Mesothelial cell of epicardium (in vitro differentiated cells): ENCODE measurements at places on chromosomes 3 and 15. TPM values are rescaled to one million over a fixed set of nuclear protein-coding genes. Genes with fewer than 3 reads are reported as not detected.

PCLAF gene
- total RNA-seq: 13.8 to 16.6 TPM (median 14.2 TPM) in 3 replicates

CIDEC gene
- not detected in 3 replicates for total RNA-seq

ICE2 gene
- 67.2 to 72.4 TPM (median 67.2 TPM) in 3 replicates for total RNA-seq

GPR62 gene
- total RNA-seq: 0.22 to 0.36 TPM (median 0.33 TPM) in 3 replicates

LEO1 gene
- total RNA-seq: 20.2 to 22.4 TPM (median 20.4 TPM) in 3 replicates

ZNF609 gene
- total RNA-seq: 75.4 to 77.1 TPM (median 76.0 TPM) in 3 replicates

BSN gene
- total RNA-seq: 0.67 to 0.75 TPM (median 0.69 TPM) in 3 replicates

GRCh38 chr3:47527952-47528725 is 14.6 kb upstream of the ELP6 start:
- H3K36me3 ChIP-seq: no peaks in the 10 kb centered on the region
- H3K4me1 ChIP-seq: no peaks in the 10 kb centered on the region
- H3K27ac ChIP-seq: no peak overlapping the region
- no peak overlapping the region for H3K4me3 ChIP-seq
- no peaks in the 10 kb centered on the region for H3K27me3 ChIP-seq

GRCh38 chr3:113802795-113803455 is 35.7 kb upstream of the GRAMD1C start:
- H3K4me1 ChIP-seq: no peaks in the 10 kb centered on the region
- H3K4me3 ChIP-seq: no peak overlapping the region
- H3K27ac ChIP-seq: no peak overlapping the region
- H3K27me3 ChIP-seq: no peaks in the 10 kb centered on the region
- H3K36me3 ChIP-seq: peaks cover 33% of the 10 kb centered on the region

GRCh38 chr3:187139126-187139894 is at the start of gene RPL39L:
Gene RPL39L, minus strand, starts transcription at chr3:187139496. Its CDS starts 18,196 bp downstream, at chr3:187121300.
- H3K4me1 ChIP-seq: peaks cover 13% of the 10 kb centered on the region
- peak within 1 kb of the TSS; percentile 91 for H3K27ac ChIP-seq
- peak; percentile 69 for DNase-seq
- peak within 1 kb of the TSS; percentile 79 for H3K4me3 ChIP-seq
- peaks cover 17% of the 10 kb centered on the region for H3K36me3 ChIP-seq

- H3K27ac ChIP-seq: no peak overlapping the region
- peaks cover 77% of the 10 kb centered on the region for H3K27me3 ChIP-seq
- H3K4me3 ChIP-seq: no peak overlapping the region
- no peak for DNase-seq
- H3K4me1 ChIP-seq: no peaks in the 10 kb centered on the region
- H3K36me3 ChIP-seq: no peaks in the 10 kb centered on the region
Observed at GRCh38 chr3:10973046-10973595, 19.4 kb upstream of the SLC6A1 start.

DNA sequence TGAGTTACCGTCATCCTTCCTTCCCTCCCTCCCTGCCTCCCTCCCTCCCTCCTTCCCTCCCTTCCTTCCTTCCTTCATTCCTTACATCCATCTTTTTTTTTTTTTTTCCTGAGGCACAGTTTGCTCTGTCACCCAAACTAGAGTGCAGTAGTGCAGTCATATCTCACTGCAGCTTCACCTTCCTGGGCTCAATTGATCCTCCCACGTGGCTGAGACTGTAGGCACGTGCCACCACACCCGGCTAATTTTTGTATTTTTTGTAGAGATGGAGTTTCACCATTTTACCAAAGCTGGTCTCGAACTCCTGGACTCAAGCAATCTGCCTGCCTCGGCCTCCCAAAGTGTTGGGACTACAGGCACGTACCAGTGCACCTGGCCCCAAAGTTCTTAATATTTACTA is 25.8 kb downstream of the USP3 start:
- H3K4me3 ChIP-seq: no peak overlapping the region
- H3K27me3 ChIP-seq: no peaks in the 10 kb centered on the region
- no peaks in the 10 kb centered on the region for H3K36me3 ChIP-seq

- no peak overlapping the region for H3K27ac ChIP-seq
- DNase-seq: no peak
- peaks cover 4% of the 10 kb centered on the region for H3K27me3 ChIP-seq
- H3K4me1 ChIP-seq: peaks cover 11% of the 10 kb centered on the region
- H3K36me3 ChIP-seq: no peaks in the 10 kb centered on the region
Observed at GRCh38 chr3:172846103-172846561, 95.6 kb downstream of the ECT2 start.

DNA sequence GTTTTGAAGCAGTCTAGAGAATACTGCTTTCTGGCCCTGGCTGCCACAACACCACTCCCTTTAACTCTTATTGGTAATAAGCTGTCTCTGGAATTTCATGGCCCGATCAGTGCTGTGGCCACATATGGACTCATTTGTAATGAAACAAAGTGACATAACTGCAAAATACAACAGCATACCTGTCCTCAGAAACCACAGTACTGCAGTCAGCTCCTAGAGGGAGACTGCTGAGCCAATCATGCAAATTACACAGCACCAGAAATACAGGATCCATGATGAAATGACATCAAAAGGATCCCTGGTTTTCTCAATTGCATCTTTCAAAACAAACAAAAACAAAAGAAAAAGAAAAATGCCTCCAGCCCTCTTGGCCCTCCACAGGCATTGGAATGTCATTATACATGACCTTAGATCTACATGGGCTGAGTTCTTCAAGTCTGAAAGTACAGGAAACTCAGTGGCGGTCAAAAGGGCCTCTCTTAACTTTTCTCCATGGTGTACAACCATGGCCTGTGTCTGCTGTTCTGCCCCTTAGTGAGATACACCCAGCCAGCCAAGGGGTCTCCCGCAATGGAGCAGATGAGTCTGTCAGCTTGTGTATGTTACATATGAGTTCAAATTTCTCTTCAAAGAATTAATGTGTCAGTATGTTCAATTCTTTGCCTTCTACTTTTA is 24.9 kb upstream of the KBTBD12 start:
- H3K27ac ChIP-seq: no peak overlapping the region
- peaks cover 3% of the 10 kb centered on the region for H3K27me3 ChIP-seq
- H3K36me3 ChIP-seq: peaks cover 3% of the 10 kb centered on the region
- DNase-seq: no peak
- H3K4me1 ChIP-seq: peaks cover 13% of the 10 kb centered on the region

GRCh38 chr3:13057282-13058040 is 15.8 kb downstream of the IQSEC1 start:
- H3K27ac ChIP-seq: no peak overlapping the region
- peaks cover 4% of the 10 kb centered on the region for H3K4me1 ChIP-seq
- H3K36me3 ChIP-seq: no peaks in the 10 kb centered on the region

DNA sequence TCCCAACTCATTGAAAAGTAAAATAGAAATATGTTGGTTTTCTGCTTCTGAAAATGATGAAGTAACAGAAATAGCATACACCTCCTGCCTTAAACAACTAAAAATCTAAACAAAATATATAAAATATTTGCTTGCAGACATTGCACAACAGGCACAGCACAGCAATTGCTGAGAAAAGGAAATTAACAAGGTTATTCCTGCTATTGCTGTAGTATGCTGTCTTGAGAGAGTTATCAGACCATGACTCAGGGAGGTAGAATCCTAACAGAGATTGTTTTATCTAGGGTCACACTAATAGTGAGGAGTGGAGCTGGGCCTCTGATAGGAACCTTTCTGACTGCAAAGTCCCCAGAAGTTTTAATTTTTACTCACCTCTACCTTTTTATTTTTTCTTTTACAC is 72.6 kb downstream of the ZBTB20 start:
- no peak for DNase-seq
- H3K36me3 ChIP-seq: peaks cover 16% of the 10 kb centered on the region
- no peaks in the 10 kb centered on the region for H3K27me3 ChIP-seq
- H3K4me1 ChIP-seq: peaks cover 5% of the 10 kb centered on the region
- no peak overlapping the region for H3K4me3 ChIP-seq

DNA sequence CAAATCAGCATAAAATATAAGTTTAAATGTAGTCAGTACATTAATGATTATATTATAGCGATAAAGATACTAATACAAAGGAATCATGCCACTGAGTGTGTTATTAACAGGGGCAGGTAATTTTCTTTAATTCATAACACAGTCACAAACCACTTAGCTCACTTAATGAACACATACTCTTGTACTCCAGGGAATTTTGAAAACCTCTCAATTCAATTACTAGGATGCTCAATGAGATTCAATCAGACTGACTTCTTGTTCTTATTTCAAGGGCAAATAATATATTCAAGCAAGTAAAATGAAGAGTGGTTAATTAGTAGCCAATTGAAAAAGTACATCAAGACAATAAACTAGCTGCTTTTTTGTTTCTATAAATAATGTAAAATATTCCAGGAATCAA is 5.8 kb upstream of the SUCNR1 start:
- H3K4me3 ChIP-seq: no peak overlapping the region
- peak overlapping the region; percentile 50 for H3K27ac ChIP-seq
- H3K27me3 ChIP-seq: no peaks in the 10 kb centered on the region
- no peak for DNase-seq
- no peaks in the 10 kb centered on the region for H3K36me3 ChIP-seq

- H3K27ac ChIP-seq: no peak overlapping the region
- no peak overlapping the region for H3K4me3 ChIP-seq
- no peaks in the 10 kb centered on the region for H3K4me1 ChIP-seq
- H3K36me3 ChIP-seq: peaks cover 33% of the 10 kb centered on the region
- DNase-seq: no peak
- no peaks in the 10 kb centered on the region for H3K27me3 ChIP-seq
Observed at GRCh38 chr15:85658816-85659215, 135.9 kb downstream of the KLHL25 start.

DNA sequence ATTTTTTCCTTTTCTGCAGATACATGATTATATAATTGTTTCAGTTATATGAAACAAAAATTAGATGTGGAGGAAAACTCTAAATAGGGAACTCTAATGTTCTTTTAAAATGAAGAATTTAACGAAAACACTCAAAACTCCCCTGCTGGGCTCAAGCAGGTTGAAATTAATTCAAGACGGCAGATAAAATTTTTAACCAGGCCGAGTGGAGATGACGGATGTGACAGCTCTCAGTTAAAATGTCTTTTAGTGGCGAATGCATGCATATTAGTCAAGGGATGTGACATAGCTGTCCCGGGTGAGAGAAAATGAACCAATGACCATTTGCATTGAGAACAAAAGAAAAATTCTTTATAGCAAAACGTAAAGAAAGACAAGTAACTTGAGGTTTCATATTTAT is 110.1 kb downstream of the ROBO2 start:
- no peak overlapping the region for H3K4me3 ChIP-seq
- no peaks in the 10 kb centered on the region for H3K36me3 ChIP-seq
- H3K27ac ChIP-seq: no peak overlapping the region
- DNase-seq: no peak
- H3K27me3 ChIP-seq: no peaks in the 10 kb centered on the region

GRCh38 chr15:45670091-45670490 is 35.3 kb downstream of the SQOR start:
- H3K36me3 ChIP-seq: no peaks in the 10 kb centered on the region
- H3K4me3 ChIP-seq: no peak overlapping the region
- no peak for DNase-seq
- H3K4me1 ChIP-seq: peaks cover 3% of the 10 kb centered on the region

DNA sequence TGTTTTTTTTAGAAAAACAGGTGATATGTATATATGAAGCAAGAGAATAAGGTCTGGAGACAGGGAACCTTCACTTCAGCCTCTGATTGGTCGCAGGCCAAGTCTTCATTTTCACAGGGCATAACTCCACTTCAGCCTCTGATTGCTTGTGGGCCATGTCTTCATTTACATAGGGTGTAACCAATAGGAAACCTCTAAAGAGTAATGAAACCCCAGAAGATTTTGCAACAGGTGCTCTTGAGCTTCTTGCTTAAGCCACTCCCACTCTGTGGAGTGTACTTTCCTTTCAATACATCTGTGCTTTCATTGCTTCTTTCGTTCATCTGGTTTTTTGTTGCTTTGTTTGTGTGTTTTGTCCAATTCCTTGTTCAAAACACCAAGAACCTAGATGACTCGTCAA is 22.6 kb upstream of the SCG3 start:
- H3K27me3 ChIP-seq: no peaks in the 10 kb centered on the region
- H3K27ac ChIP-seq: no peak overlapping the region
- no peaks in the 10 kb centered on the region for H3K36me3 ChIP-seq
- no peaks in the 10 kb centered on the region for H3K4me1 ChIP-seq
- no peak for DNase-seq
- no peak overlapping the region for H3K4me3 ChIP-seq

DNA sequence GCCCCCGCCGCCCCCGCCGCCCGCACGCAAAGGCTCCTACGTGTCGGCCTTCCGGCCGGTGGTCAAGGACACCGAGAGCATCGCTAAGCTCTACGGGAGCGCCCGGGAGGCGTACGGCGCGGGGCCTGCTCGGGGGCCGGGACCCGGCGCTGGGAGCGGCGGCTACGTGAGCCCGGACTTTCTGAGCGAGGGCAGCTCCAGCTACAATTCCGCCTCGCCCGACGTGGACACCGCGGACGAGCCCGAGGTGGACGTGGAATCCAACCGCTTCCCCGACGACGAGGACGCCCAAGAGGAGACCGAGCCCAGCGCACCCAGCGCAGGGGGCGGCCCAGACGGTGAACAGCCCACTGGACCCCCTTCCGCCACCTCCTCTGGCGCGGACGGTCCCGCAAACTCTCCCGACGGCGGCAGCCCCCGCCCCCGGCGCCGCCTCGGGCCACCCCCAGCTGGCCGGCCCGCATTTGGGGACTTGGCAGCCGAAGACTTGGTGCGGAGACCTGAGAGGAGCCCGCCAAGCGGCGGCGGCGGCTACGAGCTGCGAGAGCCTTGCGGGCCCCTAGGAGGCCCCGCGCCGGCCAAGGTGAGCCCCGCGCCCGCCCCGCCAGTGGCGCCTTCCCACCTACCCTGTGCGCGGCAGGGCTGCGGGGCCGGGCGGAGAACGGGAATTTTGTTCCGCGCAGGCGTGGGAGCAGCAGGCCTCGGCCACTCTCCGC is 2.4 kb downstream of the SKOR1 start:
- H3K27me3 ChIP-seq: peaks cover 81% of the 10 kb centered on the region
- peaks cover 25% of the 10 kb centered on the region for H3K4me1 ChIP-seq
- no peak overlapping the region for H3K27ac ChIP-seq
- DNase-seq: no peak
- H3K36me3 ChIP-seq: no peaks in the 10 kb centered on the region
- H3K4me3 ChIP-seq: no peak overlapping the region

- no peak overlapping the region for H3K4me3 ChIP-seq
- H3K36me3 ChIP-seq: peaks cover 4% of the 10 kb centered on the region
- H3K4me1 ChIP-seq: no peaks in the 10 kb centered on the region
Observed at GRCh38 chr3:20503394-20504082, 317.5 kb upstream of the SGO1 start.

GRCh38 chr3:196214783-196215441 is 1.4 kb upstream of the SLC51A start:
- peaks cover 11% of the 10 kb centered on the region for H3K27me3 ChIP-seq
- H3K36me3 ChIP-seq: no peaks in the 10 kb centered on the region
- no peak for DNase-seq
- no peak overlapping the region for H3K4me3 ChIP-seq
- H3K4me1 ChIP-seq: peaks cover 17% of the 10 kb centered on the region

DNA sequence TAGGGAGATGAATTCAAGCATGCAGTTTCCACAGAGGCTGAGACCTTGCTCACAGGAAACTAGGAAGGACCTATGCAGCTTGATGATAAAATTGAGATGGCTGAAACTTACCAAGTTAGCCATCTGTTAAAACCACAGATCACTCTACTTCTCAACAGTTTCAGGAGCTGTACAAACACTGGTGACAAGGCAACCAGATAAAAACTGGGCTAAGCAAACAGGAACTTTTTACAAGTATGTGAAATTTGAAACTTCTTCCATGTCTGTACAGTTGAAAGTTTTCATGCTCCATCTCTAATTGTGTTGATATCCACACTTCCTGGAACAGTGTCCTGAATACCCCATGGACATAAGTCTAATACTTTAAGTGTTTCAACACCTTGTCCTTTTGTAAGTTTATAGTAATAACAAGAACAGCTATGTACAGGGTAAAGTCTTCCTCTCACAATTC is 78.2 kb downstream of the FAIM start:
- H3K4me3 ChIP-seq: no peak overlapping the region
- H3K4me1 ChIP-seq: peaks cover 15% of the 10 kb centered on the region
- no peaks in the 10 kb centered on the region for H3K27me3 ChIP-seq
- H3K27ac ChIP-seq: peak overlapping the region; percentile 75
- DNase-seq: no peak

GRCh38 chr15:95259965-95260364 is 1028.6 kb downstream of the MCTP2 start:
- no peaks in the 10 kb centered on the region for H3K27me3 ChIP-seq
- no peak for DNase-seq
- H3K36me3 ChIP-seq: peaks cover 2% of the 10 kb centered on the region
- peak overlapping the region; percentile 15 for H3K27ac ChIP-seq
